Progenitor cell of endocrine pancreas (in vitro differentiated cells): ENCODE measurements at places on chromosomes 3 and 15.

- no peak for DNase-seq
Measured at GRCh38 chr15:63735449-63735848, 98.3 kb downstream of the HERC1 start.

- no peak for DNase-seq
Measured at GRCh38 chr15:51580385-51580784, 42.2 kb downstream of the DMXL2 start.

DNA sequence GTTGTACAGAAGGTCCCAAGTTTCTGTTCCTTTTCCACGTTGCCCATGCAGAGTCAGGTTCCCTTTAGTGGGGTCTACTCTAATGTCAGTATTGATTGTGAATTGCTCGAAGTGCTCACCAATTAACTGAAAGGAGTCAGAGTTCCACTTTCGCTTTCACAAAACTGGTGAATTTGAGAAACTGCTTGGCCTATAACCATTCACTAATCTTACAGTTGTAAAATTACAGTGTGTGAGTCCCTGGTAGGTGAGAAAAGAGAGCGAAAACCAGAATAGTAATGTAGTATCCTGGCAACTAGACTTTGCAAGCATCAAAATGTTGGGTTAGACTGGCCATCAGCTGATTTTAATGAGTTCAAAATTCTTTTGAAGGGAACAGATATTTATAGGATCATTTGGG is 237.5 kb upstream of the CHRM5 start:
- no peak for DNase-seq

DNA sequence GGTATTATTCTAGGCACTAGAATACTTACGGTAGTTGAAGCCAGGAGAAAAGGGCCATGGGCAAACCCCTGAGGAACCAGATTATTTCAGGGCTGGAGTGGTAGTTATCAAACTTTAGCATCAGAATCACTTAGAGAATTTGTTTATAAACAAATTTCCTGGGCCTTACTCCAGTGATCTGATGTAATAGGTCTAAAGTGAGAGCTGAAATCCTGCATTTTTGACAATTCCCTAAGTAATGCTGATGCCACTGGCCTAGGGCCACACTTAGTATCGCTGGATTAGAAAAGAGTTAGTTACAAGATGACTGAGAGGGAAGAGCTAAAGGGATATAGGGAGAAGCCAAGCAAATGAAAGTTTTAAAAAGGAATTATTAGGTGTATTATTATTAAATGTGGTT is 412.5 kb upstream of the THRB start:
- DNase-seq: no peak

DNA sequence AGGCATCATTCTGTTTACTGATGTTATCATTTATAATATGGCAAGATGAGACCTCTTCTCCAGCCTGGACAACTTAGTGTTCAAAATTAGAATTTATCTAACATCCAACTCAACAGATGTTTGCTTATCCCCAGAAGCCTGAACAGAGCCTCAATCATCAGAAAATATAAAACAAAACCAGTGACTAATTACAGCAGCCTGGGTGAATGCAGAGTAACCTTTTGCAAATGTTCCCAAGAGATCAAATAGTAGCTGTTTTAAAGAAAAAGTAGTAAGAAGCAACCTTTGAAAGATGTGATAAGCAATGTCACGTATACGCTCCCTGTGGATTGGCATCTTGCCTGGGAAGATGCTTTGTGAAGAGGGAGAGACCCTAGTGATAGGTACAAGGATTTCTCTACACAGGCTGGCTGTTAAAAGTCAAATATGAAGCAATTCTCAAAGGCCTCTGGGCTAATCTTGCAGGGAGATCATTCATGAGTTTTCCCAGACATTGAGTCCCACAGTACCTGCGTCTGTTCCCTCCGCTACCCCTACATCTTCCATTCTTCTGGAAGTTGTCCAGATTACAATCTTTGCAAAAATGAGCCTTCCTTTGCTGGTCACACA is 39.3 kb upstream of the PRICKLE2 start:
- no peak for DNase-seq

GRCh38 chr15:29900237-29901189 is 78.2 kb upstream of the TJP1 start:
- no peak for DNase-seq

- DNase-seq: no peak
Measured at GRCh38 chr15:70509731-70510143, 253.6 kb downstream of the UACA start.

- DNase-seq: no peak
Measured at GRCh38 chr3:63774781-63775180, 44.3 kb upstream of the C3orf49 start.

DNA sequence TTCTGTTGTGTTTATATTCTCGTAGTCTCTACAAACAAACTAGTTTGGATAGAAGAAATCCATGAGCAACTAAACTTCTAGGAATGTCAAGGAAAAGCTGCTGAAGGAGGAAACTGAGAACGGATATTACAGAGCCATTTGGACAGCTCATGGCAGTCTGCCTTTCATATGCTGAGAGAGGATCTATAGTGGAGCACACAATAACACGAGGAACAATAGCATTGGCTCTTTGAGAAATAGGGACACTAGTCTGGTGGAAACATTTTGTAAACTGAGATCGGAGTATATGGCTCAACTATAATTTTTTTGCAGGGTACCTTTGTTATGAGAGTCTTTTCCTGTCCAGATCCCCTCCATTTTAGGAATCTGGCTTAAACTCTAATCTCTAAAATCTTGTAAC is 200.5 kb downstream of the CLSTN2 start:
- no peak for DNase-seq

- no peak for DNase-seq
Measured at GRCh38 chr15:89244574-89244903, 760 bp downstream of the FANCI start.

DNA sequence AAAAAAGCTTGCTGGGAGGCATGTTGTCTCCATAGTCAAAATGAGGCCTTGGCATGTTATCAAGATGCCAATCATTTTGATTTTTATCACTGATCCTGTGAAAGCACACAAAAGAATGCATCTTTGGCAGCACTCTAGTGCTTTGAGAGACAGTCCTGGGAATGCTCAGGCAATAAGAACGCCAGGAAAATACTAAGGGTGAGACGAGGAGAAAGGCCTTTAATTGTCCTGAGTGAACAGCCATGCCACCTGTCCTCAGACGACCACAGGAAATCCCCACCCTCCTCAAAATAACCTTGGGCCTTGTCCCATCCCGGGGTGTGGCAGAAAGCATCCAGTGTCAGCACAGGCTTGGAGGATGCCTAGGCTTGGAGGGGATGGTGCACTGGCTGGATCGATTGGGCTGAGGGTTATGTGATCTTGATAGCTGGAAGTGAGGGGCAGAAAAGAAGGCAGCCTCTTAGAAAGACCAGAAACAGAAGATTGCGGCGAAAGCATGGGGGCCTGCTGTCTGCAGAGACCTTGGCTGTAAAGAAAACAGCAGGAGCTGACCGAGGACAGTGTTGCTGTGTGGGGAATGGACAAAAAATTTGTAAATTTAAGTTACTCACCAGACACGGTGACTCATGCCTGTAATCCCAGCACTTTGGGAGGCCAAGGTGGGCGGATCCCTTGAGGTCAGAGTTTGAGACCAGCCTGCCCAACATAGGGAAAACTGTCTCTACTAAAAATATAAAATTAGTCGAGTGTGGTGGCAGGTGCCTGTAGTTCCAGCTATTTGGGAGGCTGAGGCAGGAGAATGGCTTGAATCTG is 7.3 kb downstream of the TMEM158 start:
- no peak for DNase-seq

- no peak for DNase-seq
Measured at GRCh38 chr15:92770641-92771040, 115.1 kb upstream of the FAM174B start.

DNA sequence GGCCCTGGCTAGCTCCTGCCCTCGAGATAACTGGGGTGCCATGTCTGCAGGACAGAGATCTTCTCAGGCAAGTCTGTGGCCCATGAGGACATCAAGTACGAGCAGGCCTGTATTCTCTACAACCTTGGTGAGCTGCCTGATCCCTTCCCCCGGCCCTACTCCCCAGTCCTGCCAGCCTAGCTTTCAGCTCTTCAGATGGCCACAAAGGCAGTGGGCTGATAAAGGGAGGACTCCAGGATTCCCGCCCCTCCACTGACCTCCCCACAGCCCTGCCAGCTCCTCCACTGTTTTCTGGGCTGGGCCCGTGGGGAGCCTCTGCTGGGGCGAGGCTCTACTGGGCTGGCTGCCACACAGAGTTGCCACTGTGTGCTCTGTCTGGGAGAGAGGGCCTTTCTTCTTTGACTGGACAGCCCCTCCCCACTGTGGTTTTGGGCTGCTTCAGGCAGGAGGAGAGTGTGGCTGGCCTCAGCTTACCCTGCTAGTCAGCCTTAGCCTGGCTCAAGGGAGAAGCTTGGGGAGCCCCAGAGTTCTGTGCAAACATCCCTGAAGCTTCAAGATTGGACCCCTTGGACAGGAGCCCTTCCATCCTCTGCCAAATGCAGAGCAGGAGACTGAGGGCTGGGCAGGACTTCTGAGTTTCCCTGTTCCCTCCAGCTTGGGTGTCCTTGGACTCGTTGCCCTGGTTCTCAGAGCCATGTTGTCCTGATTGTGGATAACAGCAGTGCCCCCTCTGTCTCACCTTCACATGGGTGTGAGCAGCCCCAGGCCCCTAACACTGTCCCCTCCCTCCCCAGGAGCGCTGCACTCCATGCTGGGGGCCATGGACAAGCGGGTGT is 24.4 kb downstream of the PTPN23 start:
- no peak for DNase-seq

DNA sequence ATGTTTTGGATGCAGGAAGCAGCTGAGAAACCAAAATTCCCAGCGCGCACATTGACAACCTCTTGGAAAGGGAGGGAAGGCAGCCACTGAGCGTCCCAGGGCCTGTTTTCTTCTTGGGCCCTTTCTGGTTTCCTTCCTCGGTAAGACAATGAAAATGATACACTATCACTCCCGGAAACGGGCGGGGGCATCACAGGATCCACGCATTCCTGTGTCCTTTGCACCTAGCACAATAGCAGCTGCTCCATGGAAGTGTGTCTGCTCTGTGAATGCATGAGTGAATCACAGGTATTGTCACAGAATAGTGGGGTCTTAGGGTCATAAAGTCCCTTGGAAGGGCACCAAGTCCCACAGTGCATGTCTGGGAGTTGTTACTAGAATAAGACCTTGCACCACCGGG is 6.3 kb upstream of the ITPKA start:
- no peak for DNase-seq

DNA sequence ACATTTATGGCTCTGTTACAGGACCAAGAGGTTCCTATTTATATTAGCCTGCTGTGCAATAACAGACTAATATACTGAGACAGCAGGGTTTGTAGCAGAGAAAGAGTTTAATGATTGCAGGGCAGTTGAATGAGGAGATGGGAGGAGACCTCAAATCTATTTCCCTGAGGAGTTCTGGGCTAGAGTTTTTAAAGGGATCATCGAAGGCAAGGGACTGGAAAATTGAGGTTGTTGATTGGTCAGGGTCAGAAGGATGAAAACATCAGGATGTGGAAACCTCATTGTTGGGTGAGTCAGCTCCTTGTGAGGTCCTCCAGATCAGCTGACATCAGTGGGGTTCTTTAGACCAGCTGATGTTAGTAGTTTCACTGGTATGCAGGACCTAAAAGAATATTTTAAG is 60.6 kb upstream of the GOLGA8B start:
- no peak for DNase-seq

GRCh38 chr3:142210144-142210543 is 15.2 kb downstream of the GK5 start:
- no peak for DNase-seq

- DNase-seq: no peak
Measured at GRCh38 chr3:17931131-17931530, 188.7 kb upstream of the TBC1D5 start.

DNA sequence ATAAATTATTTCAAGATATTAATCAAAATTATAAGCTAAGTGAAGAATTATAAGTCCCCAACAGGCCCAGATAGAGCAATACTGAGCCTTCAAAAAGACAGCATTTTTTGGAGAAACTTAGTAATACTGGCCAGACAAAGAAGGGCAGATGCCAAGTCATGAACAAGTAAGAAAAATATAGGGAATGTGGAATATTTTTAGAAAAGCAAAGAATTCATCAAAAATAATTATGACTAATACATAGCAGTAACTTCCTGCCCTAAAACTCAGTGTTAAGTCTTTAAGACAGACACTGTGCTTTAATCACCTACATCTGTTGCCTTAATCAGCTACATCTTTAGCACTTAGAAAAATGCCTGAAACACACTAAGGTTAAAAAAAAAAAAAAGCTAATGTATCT is 31.2 kb downstream of the DPH6 start:
- no peak for DNase-seq

GRCh38 chr3:48407542-48408099 is 22.3 kb downstream of the PLXNB1 start:
- DNase-seq: no peak
